ENCODE measurements at places on chromosomes 3 and 15.

GRCh38 chr3:112709911-112710310 is 69.0 kb upstream of the CCDC80 start:
- peak; percentile 62 for DNase-seq

DNA sequence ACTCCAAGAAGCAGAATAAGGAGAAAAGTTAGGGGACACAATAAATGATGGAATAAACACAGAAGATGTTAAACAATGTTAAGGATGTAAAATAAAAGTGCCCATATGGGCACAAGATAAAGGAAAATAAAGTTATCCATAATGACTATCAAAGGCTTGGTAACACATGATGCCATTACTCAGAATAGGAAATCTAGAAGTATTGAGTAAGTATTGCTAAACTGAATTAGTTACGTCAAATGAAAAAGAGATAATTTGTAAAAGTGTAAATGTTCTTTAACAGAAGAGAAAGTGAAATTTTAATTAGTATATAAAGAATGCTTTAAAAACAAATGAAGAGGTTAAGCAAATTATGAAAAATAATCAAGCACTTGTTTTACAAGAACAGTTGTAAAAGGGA is 6.7 kb downstream of the COPS2 start:
- DNase-seq: no peak

DNA sequence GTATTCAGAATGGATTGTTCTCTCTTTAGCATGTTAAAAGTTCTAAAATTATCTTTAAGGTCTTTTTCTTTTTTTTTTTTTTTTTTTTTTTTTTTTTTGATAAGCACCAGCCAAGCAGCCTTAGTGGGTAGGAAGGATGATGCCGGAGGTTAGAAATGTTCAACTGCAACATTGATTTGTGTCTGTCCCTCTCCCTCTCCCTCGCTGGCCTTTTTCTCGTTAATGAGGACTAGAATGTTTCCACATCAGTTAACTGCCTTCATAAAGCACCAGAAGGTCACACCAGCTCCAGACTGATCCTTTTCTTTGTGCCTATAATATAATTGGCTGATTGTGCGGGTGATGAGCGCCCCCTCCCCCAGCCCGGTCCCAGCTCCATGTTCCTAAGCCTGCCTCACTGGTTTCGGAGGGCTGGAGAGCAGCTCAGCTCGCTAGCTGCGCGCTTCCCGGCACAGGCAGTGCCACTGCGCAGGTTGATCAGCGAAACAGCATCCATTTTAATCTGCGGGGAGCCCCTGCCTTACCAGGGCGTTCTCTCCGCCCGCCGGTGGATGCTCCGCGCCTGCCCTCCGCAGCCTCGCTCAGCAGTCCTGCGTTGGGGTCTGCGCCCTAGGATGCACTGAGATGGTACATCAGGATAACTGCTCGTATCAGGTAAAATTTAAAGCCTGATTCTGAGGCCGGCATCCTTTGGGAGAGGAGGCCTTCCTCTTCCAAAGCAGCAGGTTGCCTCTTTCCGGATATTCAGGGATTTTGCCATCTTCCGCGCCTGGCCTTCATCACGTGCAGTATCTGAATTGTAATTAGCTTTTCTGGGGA is 148.9 kb upstream of the IL12A start:
- peak; percentile 30 for DNase-seq

DNA sequence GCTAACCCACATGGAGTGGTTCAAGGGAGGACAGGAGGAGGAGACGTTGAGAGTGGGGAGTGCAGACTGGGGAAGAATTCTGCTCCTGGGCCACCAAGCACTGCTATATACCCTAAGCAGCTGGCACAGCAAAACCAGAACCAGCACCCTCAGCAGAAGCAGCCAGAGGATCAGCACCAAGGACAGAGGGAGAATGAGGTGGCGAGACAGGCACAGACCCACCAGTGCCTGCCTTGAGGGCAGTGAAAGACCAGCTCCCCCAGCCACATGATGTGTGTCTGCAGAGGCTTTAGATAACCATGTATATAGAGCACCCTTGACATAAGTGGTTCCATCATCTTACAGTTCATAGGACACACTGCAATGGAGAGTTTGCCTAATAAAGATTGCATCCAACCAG is 319.0 kb downstream of the GABRB3 start:
- no peak for DNase-seq

DNA sequence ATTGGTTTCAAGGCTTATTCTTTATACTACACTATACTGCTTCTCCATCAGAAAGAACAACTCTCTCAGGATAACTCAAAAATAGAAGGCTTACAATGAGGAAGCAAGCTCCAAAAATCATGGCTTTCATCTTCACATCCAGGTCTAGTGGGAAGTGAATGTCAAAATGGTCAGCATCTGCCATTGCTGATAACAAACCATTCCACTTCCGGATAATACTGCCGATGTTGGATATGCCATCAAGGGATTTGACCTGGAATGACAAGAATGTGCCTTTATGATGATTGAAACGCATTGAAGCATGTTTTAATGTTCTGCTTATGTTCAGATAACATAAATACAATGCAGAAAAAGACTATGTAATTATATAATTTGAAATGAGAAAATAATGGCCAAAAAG is 34.0 kb upstream of the PLOD2 start:
- DNase-seq: no peak

GRCh38 chr15:34655326-34655725 is 71.9 kb upstream of the GOLGA8B start:
- no peak for DNase-seq

- DNase-seq: no peak
Measured at GRCh38 chr3:132616780-132617179, 19.7 kb downstream of the ACKR4 start.

DNA sequence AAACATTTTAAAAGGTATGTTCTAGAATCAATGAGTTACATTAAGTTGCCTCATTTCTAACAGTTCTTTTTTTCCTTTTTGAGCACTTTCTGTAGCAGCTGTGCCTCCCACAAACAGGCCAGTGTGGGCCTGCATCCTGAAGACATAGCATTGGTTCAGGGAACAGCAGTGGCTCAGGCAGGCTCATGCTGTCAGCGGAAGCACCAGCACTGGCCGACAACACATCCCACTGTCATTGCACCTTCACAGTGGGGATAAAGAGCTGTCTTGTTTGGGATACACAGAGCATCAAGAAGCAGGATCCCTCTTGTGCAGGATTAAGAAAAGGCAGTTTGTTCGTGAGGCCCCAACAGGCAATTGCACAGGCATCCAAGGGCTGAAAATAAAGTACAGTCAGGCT is 123.3 kb downstream of the MOBP start:
- DNase-seq: no peak

DNA sequence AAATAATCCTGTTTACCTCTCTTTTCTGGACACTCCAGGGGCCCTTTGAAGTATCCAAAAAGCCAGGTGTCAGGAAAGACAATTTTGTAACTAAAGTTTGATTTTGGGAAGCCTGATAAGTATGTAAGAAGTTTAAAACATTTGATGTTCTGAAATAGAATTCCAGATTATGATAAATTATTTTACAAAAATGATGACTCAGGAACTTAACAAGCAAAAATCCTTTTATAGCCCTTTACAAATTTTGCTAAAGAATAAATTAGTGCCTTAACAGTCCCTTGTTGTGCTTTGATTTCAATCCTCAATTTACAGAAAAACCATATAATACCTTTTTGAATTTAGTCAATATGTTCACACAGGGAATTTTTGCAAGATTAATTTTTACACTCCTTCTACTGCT is 38.1 kb downstream of the IL1RAP start:
- no peak for DNase-seq

DNA sequence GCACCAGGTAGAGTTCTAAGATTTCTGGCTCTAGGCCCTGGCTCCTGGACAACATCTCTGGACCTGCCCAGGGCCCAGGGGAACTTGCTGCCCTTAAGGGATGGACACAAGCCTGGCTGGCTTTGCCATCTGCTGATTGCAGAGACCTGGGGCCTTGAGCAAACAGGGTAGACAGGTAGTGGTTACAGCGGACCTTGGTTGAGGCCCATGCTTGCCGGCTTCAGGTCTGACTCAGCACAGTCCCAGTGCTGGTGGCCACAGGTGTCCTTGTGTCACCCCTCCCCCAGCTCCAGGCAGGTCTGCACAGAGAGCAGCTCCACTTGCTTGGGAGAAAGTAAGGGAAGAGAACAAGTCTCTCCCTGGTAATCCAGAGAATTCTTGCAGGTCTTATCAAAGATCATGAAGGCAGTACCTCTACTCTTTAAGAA is 15.9 kb upstream of the ACTL6A start:
- no peak for DNase-seq

DNA sequence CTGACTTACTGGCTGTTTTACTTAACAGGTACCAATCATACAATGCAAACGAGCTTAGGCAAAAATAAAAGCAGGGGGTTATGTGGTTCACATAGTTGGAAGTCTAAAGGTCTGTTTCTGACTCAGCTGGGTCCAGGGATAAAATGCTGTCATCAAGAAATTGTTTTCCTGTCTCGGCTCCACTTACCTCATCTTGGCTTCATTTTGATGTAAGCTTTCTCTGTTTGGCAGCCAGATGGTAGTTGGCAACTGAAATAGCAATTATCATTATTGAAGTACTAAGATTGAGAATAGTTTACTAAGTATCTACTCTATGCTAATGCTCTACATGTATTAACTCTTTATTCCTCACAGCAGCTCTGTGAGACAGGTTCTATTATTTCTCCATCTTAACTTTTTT is 36.8 kb upstream of the CNTN3 start:
- peak; percentile 70 for DNase-seq

DNA sequence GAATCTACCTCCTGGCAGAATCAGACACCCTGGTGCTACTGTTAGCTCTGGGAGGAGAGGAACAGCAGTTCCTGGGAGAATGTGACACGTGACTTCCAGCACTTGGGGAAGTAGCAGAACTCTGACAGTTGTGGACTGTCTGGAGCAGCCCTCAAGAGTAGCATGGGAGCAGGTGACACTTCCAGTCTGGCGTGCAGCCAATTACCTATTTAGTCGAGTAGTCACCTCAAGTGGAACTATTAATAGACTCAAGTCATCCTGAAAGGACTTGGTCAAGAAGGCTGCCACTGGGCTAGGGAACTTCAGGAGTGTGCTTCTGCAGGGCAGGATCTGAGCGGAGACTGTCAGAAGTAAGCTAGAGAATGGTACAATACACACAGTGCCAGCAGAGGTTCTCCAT is 62.3 kb downstream of the MTHFS start:
- DNase-seq: no peak

DNA sequence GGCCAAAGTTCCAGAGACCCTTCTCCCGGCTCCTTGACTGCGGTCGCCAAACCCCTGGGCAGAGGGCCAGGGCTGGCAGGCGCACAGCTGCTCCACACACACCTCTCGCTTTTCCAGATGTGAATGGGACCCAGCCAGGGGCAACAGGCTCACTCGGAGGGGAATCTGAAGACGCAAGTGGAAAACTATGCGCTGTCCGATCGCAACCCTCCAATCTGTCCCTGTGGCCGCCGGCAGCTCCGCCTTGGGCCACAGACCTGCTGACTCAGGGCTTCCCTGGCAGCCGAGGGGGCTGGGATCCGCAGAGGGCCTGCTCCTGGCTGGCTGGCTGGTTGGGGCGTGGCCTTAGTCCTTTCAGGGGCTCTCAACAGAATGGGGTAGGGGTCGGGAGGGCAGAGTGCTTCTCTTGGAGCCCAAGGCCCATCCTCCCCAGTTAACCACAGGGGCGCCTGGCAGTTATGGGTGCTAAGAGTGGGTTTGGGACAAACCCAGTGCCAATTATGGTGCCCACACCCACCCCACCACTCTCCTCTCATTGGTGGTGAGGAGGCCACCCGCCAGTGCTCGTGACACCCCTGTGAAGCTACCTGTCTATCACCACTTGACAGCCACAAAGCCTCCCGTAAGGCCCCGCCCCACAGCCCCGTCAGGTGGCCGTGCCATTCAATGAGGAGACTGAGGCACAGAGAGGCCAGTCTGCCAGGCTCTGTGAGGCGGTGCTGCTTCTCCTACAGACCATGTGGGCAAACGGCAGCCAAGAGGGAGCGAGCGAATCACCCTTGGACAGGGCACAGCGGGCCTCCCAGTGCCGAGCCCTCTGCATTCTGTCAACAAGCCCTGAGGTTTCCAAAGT is 53.8 kb downstream of the IQSEC1 start:
- DNase-seq: peak; percentile 79

- no peak for DNase-seq
Measured at GRCh38 chr3:56519641-56520040, 37.3 kb upstream of the CCDC66 start.

DNA sequence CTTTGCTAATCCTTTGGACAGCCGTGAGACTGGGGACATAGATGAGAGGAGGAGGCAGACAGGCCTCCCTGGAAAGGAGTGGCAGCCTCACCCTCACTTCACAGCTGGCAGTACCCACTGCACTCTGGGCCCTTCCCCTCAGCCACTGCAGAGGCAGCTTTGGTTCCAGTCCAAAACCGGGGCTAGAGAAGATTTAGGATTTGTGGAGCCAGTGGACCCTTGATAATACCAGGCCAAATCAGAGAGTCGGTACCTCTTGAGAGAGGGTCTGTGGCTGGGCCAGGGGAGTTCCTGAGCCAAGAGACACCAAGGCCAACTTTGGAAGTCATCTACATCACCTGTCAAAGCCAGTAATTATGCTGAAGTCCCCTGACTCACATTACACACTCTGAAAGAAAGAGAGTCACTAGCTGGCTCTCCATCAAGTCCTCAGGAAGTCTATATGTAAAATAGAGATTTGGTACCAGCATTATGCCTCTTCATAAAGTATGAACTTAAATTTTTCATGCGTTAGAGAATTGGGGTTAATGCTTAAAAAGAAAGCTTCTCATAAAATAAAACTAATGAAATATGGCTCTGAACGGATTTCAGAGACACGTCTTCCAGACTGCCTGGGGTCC is 244.1 kb upstream of the SEMA6D start:
- no peak for DNase-seq

DNA sequence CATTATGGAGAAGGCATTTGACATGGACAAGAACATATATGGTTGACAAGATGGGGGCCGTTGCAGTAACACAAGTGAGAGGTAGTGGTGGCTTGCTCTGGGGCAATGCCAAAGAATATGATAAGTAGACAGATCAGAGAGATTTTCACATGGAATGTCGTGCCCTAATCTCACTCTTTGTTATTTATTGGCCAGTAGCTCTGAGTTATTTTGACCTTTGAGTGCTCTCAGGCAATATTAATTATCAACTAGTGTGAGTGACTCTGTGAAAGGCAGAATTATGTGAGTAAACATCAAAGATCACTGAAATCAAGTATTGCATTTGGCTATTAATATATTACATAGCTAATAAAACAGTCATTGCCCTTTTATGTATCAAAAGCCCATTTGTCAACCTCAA is 164.9 kb upstream of the ADAMTS9 start:
- DNase-seq: no peak

DNA sequence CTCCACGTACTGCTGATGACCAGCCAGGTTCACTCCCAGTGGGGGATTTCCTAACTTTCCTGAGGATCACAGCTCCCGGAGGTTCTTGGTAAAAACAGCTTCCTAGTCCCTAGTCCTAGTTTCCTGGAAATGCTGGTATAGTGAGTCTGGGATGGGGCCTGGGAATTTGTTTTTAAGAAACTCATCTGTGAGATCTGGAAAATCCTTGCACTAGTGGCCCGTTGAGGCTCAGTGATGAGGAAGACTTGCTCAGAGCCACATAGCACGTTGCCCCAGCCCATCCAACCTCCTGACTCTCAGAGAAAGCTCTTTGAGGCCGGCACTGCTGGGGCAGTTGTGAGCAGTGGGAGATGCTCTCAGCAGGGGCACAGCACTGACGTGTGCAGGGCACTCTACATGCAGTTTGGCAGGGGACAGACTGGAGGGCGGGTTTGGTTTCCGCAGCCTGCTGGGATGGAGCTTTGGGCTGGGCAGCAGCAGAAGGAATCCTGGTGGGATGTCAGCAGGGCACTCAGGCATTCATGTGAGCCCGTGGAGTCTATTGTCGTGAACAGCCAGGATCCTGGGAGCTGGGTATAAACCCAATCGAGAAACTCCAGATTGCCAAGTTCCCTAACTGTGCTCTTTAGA is 31.6 kb downstream of the SAXO2 start:
- DNase-seq: no peak

GRCh38 chr15:78241017-78241416 is 6.7 kb upstream of the ACSBG1 start:
- peak; percentile 58 for DNase-seq

All from fibroblast of skin of right biceps (primary cell).